Amniotic stem cell (primary cell): ENCODE measurements at places on chromosomes 16 and 17.

DNA sequence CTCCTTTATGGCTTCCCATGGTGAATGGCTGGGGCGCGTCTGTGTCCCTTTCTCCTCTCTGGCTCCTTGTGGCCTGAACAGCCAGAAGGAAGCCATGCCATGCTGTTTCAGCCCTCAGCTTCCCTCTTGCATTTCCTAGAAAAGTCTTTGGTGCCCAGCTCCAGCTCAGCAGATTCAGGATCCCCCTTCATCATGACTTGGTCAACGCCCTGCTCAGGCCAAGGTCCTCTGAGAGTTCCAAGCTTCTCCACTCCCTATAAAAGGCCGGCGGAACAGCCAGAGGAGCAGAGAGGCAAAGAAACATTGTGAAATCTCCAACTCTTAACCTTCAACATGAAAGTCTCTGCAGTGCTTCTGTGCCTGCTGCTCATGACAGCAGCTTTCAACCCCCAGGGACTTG lies at the start of gene CCL13:
TSS of gene CCL13 (plus strand) at position 287 of the 400 bp plus-strand sequence. CDS start at position 334, 47 bp downstream.
- DNase-seq: no peak

GRCh38 chr17:29123111-29123510 lies 57.1 kb downstream of the MYO18A start:
- no peak for DNase-seq

DNA sequence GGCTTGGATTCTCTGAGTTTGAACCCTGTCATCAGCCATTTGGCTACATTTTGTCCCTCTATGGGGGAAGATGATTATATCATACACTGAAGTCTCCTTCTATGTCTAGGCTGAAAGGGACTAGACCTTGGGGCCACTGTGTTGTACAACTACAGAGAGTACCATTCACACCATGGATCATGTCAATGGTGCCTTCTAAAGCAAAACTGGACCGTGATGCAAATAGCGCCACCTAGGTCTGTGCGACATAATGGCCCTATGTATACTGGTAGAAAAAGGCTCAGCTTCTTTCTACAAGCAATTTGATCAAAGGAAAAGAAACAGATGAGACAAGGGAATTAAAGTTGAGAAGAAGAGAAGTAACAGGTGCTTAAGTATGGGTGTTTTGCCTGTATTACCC lies 100.7 kb downstream of the LYRM1 start:
- DNase-seq: no peak

- DNase-seq: no peak
These were observed 1.4 kb upstream of the RHBDL3 start for GRCh38 chr17:32264140-32264799.

DNA sequence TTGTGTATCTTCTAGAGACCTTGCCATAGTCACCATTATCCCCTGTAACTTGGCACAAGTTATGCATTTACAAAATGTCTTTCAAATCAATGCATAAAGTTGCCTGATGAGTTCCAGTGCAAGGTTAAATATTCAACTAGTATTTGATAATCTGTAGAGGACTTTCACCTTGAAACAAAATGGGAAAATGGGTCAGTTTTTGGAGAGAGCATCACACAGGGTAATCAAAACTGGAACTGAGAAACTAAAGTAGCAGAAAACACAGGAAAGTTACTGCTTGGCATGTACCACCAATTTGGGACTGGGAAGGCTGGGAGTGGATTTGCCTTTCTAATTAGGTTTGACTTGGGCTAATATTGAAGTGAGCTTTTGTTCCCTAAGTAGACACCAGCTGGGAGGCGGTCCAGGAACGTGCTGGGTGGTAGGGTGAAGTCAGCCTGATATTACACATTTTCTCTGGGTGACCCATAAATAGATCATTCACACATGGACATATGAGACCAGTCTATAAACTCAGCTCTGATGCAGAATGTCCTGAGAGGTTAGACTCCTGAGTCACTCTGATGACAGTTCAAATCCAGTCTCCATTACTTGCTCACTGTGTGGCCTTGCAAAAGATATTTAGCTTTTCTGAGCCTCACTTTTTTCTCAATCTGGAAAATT lies 152.3 kb downstream of the PCTP start:
- no peak for DNase-seq

DNA sequence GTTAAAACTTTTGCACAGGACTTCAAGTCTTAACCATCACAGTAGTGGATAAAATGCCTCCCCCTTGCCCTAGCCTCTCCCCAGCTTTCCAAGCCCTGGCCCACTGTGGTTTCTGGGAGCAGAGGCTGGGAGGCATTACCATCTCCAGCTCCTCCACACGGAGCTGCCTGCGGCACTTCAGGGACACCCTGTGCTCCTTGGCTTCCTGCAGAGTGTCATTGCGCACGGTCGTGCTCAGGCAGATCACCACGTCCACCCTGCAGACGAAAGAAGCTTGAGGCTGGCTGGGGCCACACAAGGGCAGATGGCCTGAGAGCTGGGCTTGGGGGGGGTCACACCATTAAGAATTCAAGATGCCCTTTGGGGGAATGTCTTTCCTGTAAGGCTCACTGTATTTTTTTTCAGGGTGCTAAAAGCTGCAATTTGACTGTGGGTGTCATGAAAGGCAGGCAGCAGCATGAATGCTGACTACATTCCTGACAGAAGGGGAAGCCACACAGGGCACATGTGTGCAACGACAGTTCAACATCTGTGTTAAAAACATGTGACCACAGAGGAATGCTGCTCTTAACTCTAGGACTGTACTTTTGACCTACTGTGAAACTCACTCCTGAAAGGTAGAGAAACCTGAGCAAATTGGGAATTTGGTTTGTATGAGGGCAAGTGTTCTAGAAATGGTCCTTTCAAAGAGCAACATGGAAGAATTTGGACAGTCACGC lies 47.7 kb upstream of the CLEC18B start:
- no peak for DNase-seq

GRCh38 chr17:21001813-21002221 lies 41.0 kb downstream of the USP22 start:
- DNase-seq: no peak

GRCh38 chr17:36935671-36936454 lies 1.4 kb upstream of the LHX1 start:
- DNase-seq: no peak

DNA sequence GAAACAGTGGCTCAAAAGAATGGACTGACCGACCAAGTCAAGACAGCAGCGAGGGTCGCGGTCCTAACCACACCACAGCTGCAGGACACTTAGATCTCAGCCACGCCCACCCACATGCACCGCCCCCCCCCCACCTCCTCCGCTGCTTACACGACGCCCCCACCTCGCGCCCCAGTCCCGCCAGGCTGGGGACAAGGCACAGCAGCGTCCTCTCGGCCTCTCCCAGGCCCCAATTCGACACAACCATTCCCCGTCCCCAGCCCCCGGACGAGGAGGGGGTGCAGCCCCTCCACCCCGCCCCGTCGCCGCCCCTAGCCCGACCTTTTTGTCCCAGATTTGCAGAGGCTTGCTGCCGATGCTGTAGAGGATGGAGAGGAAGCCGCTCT lies 477 bp downstream of the CFAP20 start:
- no peak for DNase-seq

- no peak for DNase-seq
These were observed at the start of gene CCL16 for GRCh38 chr17:35981246-35981645. Gene CCL16 (minus strand): TSS chr17:35981497. CDS start chr17:35981420, 77 bp downstream.

- no peak for DNase-seq
These were observed 172.2 kb downstream of the ANKFN1 start for GRCh38 chr17:56325313-56326000.

DNA sequence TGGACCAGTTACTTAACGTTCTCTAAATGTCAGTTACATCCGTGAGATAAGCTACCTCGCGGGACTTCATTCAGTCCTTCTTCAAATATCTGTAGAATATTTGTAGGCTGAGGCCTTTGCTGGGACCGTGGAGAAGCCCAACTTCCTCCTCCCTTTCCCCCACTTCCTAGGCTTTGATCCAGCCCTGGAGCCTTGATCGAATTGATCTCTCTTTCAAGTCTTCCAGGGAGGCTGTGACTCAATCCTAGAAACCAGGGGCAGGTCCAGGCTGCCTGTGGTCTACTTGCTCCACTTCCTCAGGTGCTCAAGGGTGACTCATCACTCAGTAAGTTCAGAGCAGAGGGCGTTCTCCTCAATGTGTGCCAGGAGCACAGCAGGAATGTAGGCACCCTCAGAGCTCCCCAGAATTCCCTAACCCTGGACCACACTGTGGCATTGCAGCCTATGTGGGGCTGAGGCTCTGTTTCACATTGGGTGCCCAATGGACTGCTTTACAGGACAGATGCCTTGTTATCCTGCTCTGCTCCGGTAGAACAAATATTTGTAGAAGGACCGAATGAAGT lies 11.2 kb upstream of the CEP20 start:
- DNase-seq: peak; percentile 17

- peak; percentile 32 for DNase-seq
These were observed 22.1 kb downstream of the COX4I1 start for GRCh38 chr16:85821390-85822135.

GRCh38 chr16:89009343-89010209 lies 32.6 kb upstream of the CBFA2T3 start:
- DNase-seq: no peak

GRCh38 chr16:67150047-67150832 lies 558 bp downstream of the B3GNT9 start:
- no peak for DNase-seq

GRCh38 chr16:73232555-73233328 lies 184.8 kb upstream of the ZFHX3 start:
- DNase-seq: no peak

DNA sequence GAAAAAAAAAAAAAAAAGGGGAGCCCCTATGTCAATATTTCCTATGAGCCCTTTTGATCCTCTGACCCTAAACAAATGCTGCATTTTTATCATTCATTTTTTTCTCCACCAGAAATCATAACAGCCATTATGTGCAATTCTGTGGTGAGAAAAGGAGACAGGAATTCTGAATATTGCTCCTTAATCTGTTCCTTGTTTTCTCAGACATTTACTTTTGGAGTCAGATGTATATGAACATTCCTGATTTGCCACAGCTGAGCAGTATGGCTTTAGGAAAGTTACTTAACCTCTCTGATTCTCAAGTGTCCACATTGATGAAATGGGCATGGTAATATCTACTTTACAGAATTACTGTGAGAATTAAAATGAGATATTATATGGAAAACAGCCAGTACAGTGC lies 144.4 kb downstream of the SKAP1 start:
- no peak for DNase-seq

DNA sequence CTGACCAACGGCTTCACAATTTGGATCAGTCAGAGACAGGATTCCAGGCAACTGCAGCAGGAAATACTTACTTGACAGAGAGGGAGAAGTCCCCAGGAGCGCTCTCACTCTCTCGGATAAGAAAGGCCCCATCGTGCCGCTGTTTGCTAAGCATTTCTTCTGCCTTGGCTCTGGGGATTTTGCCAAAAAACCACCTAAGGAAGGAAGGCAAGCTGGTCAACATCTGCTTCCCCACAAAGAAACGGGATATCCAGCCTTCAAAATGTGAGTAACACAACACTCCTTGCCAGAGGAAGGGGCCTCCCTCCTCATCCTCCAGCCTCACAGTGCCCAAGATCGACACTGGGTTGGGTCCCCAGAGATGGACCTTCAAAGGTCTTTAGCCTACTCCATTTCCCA lies 36.6 kb upstream of the SLC25A19 start:
- DNase-seq: no peak

GRCh38 chr17:82245134-82246039 lies 16.5 kb downstream of the SLC16A3 start:
- no peak for DNase-seq

DNA sequence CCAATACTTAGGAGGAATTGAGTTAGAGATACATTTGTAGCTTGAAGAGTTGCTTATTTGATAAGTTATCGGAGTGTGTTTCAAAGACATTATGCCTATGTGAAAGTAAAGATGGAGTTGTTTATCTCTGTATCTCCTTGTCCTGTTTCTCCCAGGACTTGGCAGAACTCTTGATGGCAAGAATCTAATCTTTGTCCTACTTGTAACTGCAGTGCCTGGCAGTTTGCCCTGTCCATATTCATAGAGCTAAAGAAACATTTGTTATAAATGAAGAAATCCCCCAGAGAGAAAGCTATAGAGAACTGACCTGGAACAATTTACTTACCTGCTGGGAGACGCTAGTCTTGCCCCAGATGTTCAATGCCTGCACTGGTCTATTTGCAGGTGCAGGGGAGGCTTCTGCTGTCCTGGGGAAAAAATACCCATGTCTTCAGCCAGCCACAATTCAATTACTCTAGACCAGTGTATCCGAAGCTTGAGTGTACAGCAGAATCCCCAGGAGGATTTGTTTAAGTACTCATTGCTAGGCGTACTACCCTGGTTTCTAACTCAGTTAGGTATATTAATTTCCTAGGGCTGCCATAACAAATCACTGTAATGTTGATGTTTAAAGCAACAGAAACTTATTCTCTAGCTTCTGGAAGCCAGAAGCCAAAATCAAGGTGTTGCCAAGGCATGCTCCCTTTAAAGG lies 410.0 kb upstream of the HSBP1 start:
- DNase-seq: no peak

- DNase-seq: no peak
These were observed 24.8 kb downstream of the MYO18A start for GRCh38 chr17:29155227-29155965.

DNA sequence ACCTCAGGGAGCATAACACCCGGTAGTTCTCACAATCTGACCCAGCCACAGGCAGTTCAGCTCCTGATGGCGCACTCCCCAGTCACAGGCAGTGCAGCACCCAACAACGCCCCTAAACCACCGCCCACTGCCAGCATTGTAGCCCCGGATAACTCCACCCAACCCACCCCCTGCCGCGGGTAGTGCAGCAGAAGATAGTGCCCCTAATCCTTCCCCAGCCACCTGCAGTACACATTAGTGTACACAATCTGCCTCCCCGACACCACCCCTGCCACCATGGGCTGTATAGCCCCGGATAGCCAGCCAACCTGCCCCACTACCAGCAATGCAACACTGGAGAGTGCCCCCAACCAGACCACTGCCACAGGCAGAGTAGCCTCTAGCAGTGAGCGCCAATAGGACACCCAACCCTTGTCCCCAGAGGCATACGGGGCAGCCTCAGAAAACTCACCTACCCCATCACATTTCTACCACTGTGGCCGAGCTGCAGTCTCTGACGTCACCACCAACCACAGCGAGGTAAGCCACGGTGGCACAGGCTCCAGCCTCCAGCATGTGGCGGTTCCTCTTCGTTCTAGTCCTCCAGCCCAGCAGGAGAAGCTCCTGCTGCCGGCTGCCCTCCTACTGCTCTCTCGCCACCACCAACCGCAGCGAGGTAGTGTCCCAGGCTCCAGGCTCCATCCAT lies 877.3 kb downstream of the KCNJ18 start:
- DNase-seq: no peak

DNA sequence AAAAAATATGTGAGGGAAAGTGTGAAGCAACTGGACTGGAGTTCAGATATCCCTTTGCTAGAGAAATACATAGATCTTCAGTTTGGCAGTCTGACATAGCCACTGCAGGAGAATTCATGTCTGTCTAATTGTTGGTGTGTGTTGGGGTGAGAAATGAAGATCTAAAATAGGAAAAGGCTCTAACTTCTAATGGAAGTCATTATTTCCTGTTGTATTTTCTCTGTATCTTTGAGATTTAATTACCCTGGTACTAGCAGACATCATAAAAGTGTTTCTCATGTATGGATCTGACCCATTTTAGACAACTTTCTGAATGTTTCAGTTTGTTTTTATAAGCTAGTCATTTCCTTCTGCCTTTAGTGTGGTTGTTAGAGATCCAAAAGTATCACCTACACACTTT lies 128.3 kb downstream of the NLK start:
- DNase-seq: no peak

GRCh38 chr17:80922580-80923160 lies 69.0 kb upstream of the CHMP6 start:
- no peak for DNase-seq

- peak; percentile 83 for DNase-seq
These were observed 24.3 kb downstream of the CDK12 start for GRCh38 chr17:39485555-39485954.

GRCh38 chr16:65876624-65877023 lies 489.9 kb upstream of the CDH5 start:
- no peak for DNase-seq

GRCh38 chr17:4082136-4082924 lies 60.5 kb downstream of the ZZEF1 start:
- DNase-seq: no peak
